Stimulated activated CD8-positive, alpha-beta memory T cell treated with anti-CD3 and anti-CD28 coated beads, Interleukin-7, amount 100 ng/mL, for 4 hours (primary cell): ENCODE measurements at places on chromosomes 1 and 21.

DNA sequence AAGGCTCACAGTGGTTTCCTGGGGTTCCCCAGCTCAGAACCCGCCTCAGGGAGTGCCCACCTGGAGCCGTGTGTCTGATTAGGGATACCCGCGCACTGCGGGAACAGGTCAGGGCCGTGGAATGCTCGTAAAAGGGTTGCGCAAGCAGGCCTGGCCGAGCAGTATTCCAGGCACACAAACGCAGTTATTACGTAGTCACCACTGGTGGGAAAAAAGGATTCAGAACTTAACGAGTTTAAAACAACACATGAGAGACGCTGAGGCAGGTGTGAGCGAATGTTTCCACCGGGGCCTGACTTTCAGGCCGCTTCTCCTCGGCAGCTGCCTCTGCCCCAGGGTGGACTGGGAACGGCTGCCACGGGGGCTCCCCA lies 18.2 kb downstream of the PLCH2 start:
- DNase-seq: no peak

DNA sequence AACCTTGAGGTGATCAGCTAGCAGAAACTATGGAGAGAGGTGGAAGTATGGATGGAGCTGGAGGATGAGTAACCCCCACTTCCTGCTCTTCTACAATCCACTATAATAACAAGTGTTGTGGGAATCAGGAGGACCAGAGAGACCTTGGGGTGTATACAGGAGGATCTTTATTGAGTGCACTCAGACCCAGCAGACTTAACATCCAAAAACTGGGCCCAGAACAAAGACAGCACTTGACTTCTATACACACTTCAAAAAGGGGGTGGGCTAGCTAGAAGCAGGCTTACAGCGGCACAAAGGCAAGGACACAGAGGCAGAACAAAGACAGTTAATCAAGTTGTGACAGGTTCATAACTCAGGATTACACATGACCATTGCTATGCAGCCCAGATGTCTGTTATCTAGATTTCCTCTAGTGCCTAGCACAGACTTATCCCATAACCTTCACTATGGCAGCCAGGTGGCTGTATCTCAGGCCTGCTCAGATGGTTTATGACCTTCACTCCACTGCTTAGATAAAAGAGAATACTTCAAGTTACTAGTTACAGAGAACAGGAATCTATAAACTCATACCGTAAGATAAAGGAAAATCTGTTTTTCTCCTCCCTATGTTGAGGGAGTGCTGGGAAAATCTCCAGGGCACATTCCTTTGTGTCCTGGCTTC lies 36.1 kb upstream of the PADI2 start:
- no peak for DNase-seq

DNA sequence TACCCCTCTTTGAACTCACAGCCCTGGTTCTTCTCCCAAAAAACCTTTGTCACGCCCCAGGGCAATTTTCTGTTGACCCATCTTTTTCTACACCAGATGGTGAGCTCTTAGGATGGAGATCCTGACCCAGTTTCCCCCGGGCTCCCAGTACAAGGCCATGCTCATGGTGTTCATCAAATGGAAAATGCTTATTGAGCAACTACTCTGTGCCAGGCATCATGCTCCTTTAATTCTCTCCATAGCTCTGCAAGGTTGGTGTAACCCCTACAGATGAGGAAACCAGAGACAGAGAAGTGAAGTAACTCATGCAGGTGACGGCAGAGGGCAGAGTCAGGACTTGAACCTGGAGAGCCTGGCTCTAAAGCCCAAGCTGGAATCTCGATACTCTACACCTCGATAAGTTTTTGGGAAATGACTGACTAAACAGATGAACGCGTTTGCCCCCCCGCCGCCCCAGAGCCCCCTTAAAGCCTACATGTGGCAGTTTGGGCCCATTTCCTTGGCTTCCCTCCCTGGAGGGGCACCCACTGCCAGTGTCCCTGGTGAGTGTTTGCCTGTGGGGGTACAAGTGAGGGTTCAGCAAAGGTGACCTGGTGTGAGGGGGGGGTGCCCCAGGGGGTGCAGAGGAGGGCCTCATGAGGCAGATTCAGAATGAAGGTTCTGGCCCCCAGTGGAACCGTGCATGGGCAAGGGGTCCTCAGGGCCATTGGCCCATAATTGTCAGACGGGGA lies 30.2 kb upstream of the RUNX3 start:
- DNase-seq: no peak

DNA sequence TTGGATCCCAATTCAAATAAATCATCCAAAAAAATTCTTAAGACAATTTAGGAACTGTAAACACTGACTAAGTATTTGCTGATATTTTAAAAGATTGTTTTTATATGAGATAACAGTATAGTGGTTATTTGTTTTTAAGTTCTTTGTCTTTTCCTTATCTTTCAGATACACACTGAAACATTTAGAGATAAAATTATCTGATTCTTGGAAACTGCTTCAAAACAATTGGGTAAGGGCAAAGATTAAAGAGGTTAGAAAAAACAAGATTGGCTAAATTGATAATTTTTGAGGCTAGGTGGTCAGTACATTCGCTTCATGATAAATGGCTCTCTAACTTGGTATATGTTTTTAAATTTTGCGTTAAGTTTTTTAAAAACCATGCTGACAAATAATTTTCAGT lies 117.3 kb downstream of the PSMG1 start:
- no peak for DNase-seq

- DNase-seq: no peak
These were observed 8.0 kb downstream of the MRPS14 start for GRCh38 chr1:175015243-175015642.

GRCh38 chr1:45014321-45015028 lies 2.4 kb downstream of the UROD start:
- peak; percentile 74 for DNase-seq

DNA sequence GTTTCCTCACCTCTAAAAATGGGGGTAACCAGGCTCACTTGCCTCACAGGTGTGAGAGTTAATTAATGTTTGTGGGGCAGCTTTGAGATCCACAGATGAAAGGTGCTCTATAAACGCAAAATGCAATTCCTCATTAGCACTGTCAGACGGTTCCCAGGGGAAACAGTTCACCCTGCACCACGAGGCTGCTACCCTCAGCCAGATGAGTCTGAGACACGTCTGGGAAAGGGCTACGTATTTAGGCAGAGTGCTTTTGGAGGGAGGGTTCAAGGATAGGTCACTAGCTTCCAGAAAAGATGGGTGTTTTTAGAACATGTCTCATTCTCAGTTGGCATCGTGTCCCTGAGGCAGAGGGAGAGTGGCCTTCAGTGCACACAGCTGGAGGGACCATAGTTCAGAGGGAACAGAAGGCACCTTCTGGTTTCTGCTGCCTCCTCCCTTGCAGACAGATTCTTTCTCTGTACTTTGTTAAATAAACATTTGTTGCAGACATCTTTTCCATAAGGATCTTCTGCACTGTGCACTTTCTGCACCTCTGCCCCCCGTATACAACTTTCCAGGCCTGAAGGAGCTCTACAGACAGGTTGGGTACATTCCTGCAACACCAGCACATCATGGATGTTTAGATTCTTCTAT lies 139.9 kb downstream of the CLIC6 start:
- DNase-seq: no peak

DNA sequence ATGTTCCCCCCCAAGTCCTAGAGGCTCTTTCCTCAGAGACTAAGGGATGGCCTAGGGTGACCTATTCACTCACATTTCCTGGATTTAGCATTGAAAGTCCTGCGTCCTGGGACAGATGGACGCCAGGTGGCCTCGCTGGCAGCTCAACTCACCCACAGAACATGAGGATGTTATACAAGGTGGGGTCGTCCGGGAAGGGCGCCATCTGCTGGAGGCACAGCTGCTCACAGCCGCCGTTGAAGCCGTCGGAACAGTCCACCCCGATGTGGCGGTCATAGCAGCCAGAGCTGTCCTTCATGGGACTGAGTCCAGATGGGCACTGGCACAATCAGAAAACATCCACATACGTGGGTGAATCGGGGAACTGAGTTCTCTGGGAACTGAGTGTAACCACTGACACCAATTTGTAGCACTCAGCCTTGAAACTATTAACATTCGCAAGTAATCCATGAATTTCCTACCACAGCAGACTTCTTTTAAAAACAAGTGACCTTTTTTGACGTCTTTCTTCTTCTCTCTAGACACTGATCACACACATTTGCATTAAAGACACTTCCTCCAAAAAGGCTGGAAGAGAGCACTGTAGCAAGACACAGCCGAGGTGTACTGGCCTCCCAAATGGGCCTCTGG lies 215.4 kb downstream of the ASTN1 start:
- DNase-seq: no peak

DNA sequence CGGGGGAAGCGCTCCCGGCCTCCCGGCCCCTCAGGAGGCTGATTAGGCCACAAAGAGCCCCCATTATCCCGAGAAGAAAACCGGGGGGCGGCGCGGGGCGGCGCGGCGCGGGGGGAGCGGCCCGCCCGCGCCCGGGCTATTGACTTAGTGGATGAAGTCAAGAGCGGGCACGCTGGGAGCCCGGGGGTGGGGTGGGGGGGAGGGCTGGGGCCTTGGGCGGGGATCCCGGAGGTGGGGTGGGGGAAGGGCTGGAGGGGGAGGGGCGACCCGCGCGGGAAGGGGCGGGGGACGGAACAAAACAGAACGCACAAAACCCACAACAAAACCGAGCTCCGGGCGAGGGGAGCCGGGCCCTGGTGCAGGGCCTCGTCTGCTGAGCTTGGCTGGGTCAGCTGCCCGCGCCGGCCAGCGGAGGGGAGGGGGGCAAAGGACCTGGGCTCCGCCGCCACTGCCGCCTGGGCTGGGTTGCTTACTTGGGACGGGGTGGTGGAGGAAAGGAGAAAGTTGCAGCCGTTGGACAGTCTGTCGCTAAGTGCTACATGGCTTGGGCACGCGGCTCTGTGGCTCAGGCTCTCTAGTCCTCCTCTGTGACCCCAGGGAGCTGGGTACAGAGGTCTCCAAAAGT lies 16.3 kb downstream of the PAX7 start:
- no peak for DNase-seq

- no peak for DNase-seq
These were observed 64.1 kb downstream of the COP1 start for GRCh38 chr1:176142973-176143372.

DNA sequence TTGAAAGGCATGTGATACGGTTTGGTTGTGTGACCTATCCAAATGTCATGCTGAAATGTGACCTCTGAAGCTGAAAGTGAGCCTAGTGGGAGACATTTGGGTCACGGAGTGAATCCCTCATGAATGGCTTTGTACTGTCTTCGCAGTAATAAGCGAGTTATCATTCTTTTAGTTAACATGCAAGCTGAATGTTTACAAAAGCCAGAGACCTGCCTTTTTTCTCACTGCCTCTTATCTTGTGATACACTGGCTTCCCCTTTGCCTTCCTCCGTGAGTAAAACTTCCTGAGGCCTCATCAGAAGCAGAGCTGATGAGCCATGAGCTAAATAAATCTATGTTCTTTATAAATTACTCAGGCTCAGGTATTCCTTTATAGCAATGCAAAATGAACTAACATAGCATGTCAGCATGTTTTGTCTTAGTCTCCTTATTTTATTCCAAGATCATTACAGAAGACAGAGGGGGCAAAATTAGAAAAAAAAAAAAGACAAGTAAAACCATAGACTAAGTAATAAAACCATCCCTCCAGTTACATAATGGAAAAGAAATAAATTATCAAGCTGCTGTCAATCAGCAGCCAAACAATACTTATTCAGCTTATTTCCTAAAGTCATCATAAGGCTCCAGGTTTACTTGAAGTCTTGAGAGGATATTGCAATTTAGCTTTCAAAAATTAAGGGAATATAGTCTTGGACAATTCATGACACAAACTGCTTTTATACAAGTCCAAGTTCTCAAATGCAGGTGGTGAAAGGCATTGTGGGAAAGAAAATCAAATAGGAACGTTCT lies 12.1 kb downstream of the RGS18 start:
- DNase-seq: no peak

- DNase-seq: no peak
These were observed 107.4 kb upstream of the SERBP1 start for GRCh38 chr1:67537667-67538018.

DNA sequence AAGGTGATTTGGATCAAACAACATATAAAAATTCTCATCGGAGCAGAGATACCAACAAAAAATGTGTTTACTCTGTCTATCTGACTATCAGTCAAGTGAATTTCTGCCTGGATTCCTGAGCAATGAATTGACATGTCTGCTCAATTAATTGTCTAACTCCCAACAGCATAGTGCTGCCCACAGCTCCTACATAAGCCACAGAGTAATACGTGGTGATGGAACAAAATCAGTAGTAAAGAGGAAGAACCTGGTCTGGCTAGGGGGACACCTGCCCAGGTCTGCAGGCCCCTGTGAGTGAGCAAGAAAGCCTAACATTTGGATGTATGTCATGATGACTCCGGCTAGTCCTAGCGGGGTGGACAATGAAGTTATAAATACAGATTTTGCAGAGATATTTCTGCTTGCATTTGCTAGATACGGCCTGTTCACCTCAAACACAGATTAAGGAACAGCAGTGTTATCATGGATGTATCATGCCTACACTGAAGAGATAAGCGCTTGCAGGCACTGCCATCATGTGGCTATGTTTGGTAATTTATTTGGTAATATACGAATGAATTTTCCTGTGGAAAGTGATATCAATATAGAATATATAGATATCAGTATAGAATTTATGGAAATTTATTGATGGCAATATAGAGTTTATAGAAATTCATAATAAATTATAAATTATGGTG lies 69.6 kb upstream of the LRRC8B start:
- DNase-seq: peak; percentile 24

- DNase-seq: no peak
These were observed 1.5 kb upstream of the SCP2 start for GRCh38 chr1:52925571-52926005.

- DNase-seq: no peak
These were observed 153.4 kb downstream of the PBX1 start for GRCh38 chr1:164712131-164713036.

DNA sequence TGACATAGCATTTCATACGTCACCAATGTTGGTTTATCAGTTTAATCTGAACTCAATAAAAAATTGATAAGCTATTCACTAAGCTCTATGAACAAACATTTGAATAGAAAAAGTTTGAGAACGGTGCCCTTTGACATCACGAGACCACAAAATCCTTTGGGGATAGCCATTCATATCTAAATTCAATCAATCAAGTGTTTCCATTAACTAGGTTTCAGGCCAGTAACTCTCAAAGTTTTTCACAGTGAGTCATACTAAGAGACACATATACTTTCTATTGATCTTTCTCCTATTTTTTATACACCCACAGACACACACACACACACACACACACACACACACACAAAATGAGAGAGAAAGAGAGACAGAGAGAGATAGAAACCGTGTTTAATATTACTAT lies 235.4 kb upstream of the SNX7 start:
- no peak for DNase-seq

- no peak for DNase-seq
These were observed 52.0 kb upstream of the TMPRSS2 start for GRCh38 chr21:41559658-41560631.

DNA sequence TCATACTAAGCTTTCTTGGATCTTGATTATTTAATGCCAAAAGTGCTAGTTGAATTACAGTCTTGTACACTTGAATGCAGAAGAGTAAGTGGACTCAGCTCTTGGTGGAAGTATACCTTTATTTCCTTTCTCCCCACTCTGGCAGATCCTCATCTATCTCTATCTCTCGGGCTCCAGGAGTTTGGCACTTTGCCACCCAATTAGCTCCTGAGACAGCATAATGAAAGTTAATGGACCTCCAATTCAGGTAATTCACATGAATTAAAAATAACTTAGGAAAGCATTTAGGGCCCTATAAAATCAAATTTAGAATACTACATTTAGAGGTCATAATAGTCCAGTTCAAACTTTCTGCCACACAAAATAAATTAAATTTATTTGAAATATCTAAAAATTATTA lies 67.4 kb downstream of the OLFM3 start:
- DNase-seq: no peak

- no peak for DNase-seq
These were observed 345.1 kb downstream of the HHIPL2 start for GRCh38 chr1:222202831-222203230.
